ENCODE measurements at places on chromosomes 1 and 21.

- no peak for DNase-seq
Measured at GRCh38 chr1:77876884-77877283, 11.5 kb upstream of the NEXN start.

- DNase-seq: no peak
Measured at GRCh38 chr1:180183426-180183825, 28.8 kb downstream of the QSOX1 start.

- DNase-seq: no peak
Measured at GRCh38 chr1:179632868-179633267, 41.2 kb downstream of the TDRD5 start.

- no peak for DNase-seq
Measured at GRCh38 chr1:11485191-11485590, 6.2 kb downstream of the DISP3 start.

GRCh38 chr1:15406614-15407559, 2.8 kb upstream of the EFHD2 start:
- DNase-seq: no peak

- no peak for DNase-seq
Measured at GRCh38 chr1:23526329-23527041, 4.5 kb downstream of the E2F2 start.

GRCh38 chr1:109959974-109960744, 24.4 kb upstream of the AHCYL1 start:
- DNase-seq: no peak

All from stimulated activated CD8-positive, alpha-beta memory T cell treated with anti-CD3 and anti-CD28 coated beads, Interleukin-4, amount 100 ng/mL, for 4 hours (primary cell).